ENCODE measurements at places on chromosomes 6 and 20.
A peak's percentile ranks its signal among the peaks of the same experiment; 100 is the strongest.

DNA sequence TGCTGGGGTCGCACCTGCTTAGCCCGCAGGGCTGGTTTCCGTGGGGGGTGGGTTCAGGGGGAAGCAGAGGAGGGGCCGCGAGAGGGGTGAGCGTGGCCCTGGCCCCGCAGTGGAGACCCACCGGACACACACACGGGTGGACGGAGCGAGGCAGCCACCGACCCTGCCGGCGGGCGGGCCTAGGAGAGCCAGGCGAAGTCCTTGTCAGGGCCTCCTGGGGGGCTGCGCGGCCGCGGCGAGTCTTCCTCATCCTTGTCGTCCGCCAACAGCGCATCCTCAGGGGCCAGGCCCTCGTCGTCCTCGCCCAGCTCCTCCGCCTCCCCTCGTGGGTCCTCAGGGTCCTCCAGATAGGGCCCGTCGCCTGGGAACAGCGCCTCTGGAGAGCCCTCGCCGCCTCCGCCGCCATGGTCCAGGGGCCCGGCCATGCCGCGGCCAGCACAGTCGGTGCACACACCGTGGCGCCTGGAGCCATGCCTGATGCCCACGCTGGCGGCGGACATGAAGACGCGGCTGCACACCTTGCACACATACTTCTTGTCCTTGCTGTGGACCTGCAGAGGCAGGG, 7.3 kb downstream of the SLC2A4RG start:
- no peak for DNase-seq

DNA sequence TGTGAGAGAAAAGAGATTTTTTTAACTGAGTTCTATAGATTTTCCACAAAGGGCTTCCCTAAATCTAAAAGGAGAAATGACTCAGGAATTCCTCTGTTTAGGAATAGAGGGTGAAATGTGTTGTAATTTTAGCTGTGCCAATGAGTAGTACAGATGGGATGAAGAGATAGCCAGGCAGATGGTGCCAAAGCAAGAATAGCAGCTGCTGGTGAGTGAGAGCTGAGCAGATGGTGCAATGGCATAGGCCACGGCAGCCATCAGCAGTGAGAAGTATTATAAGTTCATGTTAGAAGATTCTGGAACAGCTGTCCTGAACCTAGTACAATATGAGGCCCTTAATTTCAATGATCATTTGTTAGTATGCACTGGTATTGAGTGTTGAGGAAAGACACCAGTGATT, 40.2 kb upstream of the CRISP1 start:
- no peak for DNase-seq

DNA sequence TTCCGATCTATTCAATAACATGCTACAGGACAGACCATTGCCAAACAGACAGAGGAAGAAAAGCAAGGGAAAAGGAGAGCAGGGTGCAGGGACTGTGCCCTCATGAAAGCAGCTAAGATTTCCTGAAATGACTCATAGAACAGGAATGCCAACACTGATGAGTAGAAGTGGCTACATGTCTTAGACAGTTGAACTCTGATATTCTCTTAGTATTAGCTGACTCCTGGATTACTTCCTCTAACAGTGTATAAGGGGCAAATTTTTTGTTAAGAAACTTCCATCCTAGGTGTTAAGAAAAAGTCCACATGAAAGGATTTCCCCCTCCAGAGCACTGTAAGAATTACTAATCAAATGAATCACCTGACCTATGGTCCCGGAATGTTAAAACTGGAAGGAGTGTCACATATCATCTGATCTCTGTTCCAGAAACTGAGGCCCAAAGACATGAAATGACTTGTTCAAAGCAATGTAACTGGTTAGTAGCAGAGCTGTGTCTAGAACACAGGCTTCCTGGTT, 224.9 kb downstream of the IBTK start:
- no peak for DNase-seq

DNA sequence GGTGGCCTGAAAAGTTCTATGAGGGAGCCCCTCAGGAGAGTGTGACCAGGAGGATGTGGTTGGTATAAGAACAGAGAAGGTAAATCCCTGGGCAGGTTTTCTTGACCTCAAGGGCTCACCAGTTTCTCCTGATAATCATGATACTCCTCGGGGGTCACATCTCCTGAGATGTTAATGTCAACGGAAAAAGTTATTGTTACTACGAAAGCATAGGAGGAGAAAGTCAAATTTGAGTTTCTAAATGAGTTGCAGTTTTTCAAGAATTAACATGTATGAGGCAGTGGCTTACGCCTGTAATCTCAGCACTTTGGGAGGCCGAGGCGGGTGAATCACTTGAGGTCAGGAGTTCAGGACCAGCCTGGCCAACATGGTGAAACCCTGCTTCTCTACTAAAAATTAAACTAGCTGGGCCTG, 23.4 kb downstream of the MGME1 start:
- DNase-seq = peak; percentile 75

DNA sequence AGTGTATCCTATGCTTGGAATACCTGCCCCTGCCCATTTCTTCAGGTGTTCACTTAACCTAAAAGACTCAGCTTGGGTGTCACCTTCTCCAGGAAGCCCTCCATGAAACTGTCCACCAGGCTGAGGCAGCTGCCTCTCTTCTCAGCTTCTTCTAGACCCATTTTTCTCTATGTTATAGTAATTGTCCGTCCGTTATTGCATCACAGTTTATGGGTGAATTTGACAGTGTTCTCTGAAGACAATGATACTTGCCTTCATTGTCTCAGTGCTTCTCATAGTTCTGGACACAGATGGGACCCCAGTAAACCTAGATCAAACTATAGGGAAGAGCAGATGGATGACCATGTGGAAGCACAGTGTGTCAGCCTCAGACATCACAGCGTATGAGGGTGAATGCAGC, 238.0 kb upstream of the MOCS1 start:
- DNase-seq = no peak

GRCh38 chr6:81735756-81736380, 16.6 kb downstream of the TENT5A start:
- no peak for DNase-seq

GRCh38 chr20:51586005-51586440, 43.5 kb upstream of the NFATC2 start:
- no peak for DNase-seq

- peak; percentile 65 for DNase-seq
Observed at GRCh38 chr6:128725271-128726233, 157.4 kb upstream of the LAMA2 start.

GRCh38 chr6:70849348-70850069, 107.4 kb downstream of the B3GAT2 start:
- no peak for DNase-seq

- no peak for DNase-seq
Observed at GRCh38 chr20:62359043-62359490, 8.0 kb downstream of the LAMA5 start.

DNA sequence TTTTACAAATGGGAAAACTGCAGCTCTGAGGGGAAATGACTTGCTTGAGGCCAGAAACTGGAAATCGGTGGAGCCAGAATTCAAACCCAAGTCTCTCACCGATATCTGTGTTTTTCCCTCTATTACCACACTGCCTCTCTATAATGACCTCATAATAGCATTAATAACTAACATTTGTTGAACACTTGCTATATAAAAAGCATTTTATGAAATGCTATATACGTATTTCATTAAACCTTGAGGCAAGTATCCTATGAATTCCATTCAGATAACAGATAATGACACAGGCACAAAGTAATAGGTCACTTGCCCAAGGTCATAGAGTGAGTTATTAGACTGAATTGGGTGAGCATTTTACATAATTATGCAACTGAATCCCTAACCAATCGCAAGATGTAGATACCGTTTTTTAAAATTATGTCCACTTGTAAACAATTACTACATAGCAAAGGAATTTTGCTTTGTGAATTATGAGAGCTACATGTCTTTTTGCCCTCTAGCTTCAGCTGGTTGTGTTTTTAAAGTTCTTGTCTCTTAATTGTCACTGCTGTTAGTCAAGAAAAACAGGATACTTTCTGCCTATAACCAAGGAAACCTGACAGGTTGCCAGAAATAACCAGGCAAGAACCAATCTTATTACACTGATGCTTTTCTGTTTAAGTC, 4.7 kb downstream of the DSN1 start:
- DNase-seq = no peak

DNA sequence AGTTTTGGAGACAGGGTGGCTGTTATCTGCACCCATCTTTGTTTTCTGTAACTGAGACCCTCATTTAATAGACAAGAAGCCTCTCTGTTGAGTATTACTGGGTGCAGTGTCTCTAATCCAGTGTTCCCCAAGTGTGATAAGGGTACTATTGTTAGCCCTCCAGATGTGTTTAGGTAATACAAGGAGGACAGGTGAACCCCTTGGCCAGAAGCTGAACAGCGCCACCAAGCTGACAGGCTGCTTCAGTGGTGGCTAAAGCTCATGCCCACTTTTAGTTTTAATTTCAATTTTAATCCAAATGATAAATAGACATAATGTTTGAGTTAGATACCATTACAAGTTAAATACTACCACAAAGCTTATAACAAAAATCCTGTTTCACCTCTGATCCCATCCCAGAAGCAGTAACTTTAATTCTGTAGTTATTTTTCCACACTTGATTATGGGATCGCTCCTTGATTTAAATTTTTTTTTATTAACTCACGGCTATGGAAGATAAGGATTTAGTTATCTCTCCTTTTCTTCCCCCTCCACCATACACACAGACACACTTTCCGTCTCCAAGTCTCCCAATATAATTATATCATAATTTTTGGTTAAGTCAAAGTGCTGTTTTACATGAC, 8.4 kb upstream of the STK35 start:
- DNase-seq = peak; percentile 75

DNA sequence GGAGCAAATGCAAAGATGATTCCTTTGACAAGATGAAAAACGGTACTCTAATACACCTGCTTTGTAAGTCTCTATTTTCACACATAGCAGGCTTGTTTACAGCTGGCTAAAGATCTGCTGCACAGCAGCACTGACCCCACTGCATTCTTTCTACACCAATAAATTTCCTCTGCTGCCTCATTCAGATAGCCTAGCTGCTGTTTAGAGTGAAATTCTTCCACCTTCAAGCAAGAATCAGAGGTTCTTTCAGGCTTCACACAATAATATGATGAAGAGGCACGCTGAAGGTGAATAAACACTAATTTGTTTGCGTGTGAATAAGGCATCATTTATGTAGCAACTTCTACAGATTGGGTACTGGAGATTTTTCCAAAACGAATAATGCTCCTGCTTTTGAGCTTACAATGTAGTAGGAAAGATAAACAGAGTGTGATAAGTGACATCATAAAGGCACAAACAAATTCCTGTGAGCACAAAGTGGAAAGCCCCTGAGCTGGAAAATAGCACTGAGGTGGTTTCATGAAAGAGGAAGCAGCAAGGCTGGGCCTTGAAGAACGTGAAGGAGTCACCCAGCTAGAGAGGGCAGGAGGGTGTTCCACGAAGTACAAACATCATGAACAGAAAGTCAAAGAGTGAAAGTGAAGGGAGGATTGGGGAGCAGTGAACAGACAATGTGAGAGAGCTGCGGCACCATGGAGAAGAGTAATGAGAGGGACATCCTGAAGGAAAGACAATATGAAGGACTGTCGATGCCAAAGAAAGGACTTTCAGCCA, 543.4 kb downstream of the CD83 start:
- DNase-seq = peak; percentile 91

DNA sequence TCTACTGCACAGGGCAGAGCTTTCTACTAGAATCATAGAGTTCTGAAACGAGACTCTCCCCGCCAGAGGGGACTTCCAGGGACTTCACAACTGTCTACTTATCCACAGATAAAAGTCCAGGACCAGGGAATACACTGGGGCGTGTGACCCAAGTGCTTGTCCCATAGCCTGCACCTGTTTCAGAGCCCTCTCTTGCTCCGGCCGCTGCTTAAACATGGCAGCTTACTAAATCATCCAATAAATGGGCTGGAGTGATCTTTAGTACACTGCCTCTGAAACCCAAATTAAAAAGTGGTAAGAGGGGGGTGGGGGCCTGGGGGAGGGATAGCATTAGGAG, 8.9 kb upstream of the RAB44 start:
- no peak for DNase-seq

DNA sequence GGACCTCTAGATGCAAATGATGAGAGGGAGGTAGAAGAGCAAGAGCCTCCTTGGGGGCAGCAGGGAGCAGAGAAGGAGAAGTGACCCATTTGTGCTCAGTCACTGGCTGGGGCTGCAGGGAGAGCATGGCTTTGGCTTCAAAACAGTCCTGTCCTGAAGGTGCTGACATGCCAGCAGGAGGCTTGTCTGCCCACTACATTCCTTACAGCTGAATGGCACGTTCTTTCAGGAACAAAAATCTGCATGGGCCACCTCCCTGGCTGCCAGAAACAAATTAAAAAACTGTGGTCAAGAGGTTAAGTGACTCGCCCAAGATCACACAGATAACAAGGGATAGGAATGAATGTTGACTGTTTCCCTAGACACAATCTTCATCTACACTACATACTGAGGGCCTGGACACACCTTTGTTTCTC, 188.8 kb downstream of the HIVEP2 start:
- DNase-seq = no peak

DNA sequence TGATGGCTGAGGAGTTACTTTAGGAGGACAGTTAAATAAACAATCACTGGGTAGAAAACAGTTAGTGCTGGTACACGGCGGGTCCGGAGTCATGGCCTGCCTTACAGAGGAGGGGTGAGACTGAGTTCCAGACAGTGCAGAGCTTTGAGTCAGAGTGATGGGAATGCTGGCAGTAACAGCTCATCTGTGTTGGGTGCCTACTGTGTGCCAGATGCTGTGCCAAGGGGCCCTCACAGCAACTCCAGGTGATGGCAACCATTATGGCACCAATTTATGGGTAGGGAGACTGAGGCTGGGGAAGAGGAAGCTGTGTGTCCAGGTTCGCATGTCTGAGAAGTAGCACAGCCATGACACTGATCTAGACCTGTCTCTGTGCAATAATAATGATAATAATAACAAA, 132.6 kb downstream of the CEBPB start:
- no peak for DNase-seq

DNA sequence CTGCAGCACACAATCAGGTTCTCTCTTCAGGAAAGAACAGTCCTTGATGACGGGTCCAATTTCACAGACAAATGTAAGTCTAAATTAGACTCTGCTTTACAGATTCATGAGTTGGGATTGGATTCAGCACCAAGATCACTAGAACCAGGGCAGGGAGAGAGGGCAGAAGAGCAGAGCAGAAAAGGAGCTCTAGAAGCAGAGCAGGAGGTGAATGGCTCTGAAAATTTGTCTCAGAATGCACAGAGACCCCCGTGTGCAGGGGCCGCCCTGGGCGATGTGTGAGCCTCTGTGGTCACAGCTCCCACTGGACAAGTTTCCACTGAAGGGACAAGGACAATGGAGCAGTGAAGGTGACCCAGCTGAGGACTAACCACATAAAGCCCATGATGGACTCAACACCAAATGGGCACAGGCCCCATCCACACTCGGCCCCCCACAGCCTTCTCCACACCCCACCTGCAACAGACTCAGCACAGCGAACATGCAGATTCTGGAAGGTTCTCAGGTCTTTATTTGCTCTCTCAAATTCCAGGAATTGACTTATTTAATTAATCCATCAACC, 3.5 kb downstream of the HLA-B start:
- DNase-seq = no peak

DNA sequence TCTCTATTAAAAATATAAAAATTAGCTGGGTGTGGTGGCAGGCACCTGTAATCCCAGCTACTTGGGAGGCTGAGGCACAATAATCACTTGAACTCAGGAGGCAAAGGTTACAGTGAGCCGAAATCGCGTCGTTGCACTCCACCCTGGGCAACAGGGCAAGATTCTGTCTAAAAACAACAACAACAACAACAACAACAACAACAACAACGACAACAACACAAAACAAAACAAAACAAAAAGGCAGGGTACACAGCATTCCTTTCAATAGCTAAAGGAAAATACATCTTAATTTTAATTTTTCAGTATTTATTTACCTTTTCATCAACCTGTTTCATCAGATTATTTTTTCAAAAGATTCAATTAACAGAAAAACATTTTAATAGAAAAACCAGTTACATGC, 28.4 kb downstream of the SRPK1 start:
- no peak for DNase-seq

GRCh38 chr6:39893286-39893685, 41.0 kb downstream of the MOCS1 start:
- DNase-seq = no peak
